ENCODE measurements at places on chromosomes 12 and 14. TPM values are rescaled to one million over a fixed set of nuclear protein-coding genes. Genes with fewer than 3 reads are reported as not detected.

DNA sequence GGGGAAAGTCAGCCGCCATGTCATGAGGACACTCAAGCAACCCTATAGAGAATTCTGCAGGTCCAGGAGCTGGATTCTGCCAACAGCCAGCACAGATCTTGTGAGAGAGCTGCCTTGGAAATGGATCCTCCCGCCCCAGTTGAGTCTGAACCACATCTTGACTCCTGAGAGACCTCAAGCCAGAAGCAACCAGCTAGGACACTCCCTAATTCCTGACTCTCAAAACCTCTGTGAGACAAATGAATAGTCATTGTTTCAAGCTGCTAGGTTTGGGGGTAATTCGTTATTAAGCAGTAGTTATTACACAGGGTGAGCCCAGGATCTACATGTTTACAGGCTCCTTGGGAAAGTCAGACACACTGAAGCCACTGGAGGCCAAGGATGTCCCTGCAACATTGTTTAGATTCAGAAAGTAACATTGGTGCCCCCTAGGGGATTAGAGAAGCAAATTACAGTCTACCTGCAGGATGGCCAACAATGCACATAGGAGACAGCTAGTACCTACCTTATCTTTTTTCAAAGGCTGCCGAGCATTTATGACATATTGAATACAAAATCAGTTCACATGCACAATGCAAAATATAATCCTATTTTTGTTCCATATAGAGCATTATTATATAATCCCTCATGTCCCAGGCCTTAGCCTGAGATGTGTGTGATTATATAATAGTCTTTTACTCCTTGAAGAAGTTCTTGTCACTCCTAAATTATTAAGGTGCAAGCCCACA, 57.9 kb upstream of the FICD start:
- DNase-seq: no peak
- H3K4me1 ChIP-seq: peaks cover 24% of the 10 kb centered on the region
- H3K36me3 ChIP-seq: no peaks in the 10 kb centered on the region

GRCh38 chr14:32710731-32711680, 227.7 kb upstream of the NPAS3 start:
- no peak overlapping the region for H3K27ac ChIP-seq
- no peaks in the 10 kb centered on the region for H3K27me3 ChIP-seq
- no peaks in the 10 kb centered on the region for H3K36me3 ChIP-seq
- H3K4me3 ChIP-seq: no peak overlapping the region
- no peak for DNase-seq
- peaks cover 10% of the 10 kb centered on the region for H3K4me1 ChIP-seq

- H3K4me3 ChIP-seq: no peak overlapping the region
- peaks cover 52% of the 10 kb centered on the region for H3K4me1 ChIP-seq
- no peaks in the 10 kb centered on the region for H3K27me3 ChIP-seq
- peak overlapping the region; percentile 93 for H3K27ac ChIP-seq
- no peaks in the 10 kb centered on the region for H3K36me3 ChIP-seq
Measured at GRCh38 chr14:89720741-89721729, 233.5 kb downstream of the EFCAB11 start.

The REP15 gene
- not detected for total RNA-seq

- H3K27me3 ChIP-seq: no peaks in the 10 kb centered on the region
- H3K27ac ChIP-seq: no peak overlapping the region
- H3K4me3 ChIP-seq: no peak overlapping the region
- no peaks in the 10 kb centered on the region for H3K36me3 ChIP-seq
- H3K4me1 ChIP-seq: peaks cover 21% of the 10 kb centered on the region
Measured at GRCh38 chr14:98018628-98019027, 1221.4 kb downstream of the VRK1 start.

DNA sequence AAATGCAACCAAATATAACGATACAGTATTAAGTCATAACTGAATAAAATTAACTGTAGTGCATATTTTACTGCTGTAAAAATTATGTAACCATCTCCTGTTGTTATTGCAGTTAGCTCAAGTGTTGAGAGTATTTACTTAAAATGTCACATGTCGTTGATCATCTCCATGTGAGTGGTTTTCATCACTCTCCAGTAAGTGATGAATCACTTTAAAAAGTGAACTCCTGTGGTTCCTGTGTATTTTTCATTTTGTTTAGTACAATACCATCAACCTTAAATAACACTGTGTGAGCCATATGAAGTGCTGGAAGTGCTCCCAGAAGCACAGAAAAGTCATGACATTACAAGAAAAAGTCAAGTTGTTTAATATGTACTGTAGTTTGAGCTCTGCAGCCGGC, 104.7 kb upstream of the SLCO1B1 start:
- no peak overlapping the region for H3K27ac ChIP-seq
- no peaks in the 10 kb centered on the region for H3K27me3 ChIP-seq
- H3K4me1 ChIP-seq: no peaks in the 10 kb centered on the region

GRCh38 chr14:37870170-37870569, 274.7 kb downstream of the TTC6 start:
- H3K27ac ChIP-seq: no peak overlapping the region
- peaks cover 24% of the 10 kb centered on the region for H3K4me1 ChIP-seq

DNA sequence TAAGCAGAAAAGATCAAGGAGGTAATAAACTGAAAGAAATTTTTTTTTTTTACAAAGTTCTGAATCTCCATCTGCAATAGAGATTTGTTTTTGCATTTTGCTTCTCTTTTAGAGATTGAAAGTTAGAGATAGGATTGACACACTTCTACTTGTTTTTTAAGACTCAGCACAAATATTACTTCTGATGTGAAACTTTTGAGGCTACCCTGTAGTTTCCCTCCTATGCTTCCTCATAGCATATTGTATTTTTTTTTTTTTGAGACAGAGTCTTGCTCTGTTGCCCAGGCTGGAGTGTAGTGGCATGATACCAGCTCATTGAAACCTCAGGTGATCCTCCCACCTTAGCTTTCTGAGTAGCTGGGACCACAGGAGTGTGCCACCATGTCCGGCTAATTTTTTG, 32.1 kb upstream of the SGPP1 start:
- no peak overlapping the region for H3K4me3 ChIP-seq
- H3K27ac ChIP-seq: no peak overlapping the region
- no peaks in the 10 kb centered on the region for H3K4me1 ChIP-seq

DNA sequence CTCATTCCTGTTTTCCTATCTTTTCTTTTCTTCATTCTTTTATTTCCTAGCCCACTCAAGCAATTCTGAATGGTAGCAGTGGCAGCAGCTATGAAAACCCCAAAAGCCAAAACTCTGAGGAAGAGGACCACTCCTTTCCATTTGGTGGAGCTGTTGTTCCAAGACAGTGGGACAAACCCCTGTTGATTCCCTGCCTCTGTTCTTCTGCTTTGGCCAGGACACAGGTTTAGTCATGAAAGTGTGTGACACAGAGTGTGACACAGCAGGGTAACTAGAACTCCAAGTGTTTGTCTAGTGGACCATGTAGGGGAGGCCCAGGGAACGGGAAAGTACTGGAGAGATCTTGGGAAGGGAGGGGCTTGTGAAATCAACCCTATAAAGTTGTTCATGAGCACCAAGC, 71.1 kb downstream of the PTCSC3 start:
- no peaks in the 10 kb centered on the region for H3K4me1 ChIP-seq
- H3K27ac ChIP-seq: no peak overlapping the region
- H3K4me3 ChIP-seq: no peak overlapping the region
- no peaks in the 10 kb centered on the region for H3K36me3 ChIP-seq
- H3K27me3 ChIP-seq: no peaks in the 10 kb centered on the region

The AVPR1A gene
- total RNA-seq: 0.24 TPM

DNA sequence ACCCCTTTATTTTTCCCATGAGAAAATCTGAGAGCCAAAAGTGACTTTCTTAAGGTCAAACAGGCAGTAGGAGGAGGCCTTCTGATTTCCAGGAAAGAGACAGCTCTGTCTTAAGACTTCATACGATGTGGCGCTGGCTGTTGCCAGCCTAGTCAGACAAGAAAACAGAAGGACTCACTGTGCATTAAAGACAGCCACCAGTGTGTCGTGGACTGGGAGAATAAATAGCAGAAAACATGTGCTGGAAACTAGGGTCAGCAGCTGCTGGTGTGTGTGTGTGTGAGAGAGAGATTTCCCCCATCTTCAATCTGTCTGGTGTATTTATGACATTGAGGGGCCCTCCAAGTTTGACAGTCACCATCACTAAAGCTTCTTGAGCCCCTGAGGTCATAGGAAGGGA, 708.6 kb upstream of the TMEM132C start:
- no peak overlapping the region for H3K4me3 ChIP-seq
- H3K27ac ChIP-seq: no peak overlapping the region
- no peaks in the 10 kb centered on the region for H3K27me3 ChIP-seq
- peaks cover 12% of the 10 kb centered on the region for H3K4me1 ChIP-seq
- no peak for DNase-seq

DNA sequence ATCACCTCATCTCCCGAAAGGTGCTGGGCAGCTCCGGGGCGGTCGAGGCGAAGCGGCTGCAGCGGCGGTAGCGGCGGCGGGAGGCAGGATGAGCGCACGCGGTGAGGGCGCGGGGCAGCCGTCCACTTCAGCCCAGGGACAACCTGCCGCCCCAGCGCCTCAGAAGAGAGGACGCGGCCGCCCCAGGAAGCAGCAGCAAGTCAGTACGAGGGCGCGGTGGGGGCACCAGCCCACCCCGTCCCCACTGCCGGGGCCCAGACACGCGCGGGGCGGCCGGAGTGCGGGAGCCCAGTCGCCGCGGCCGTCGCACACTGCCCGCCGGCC, 862 bp downstream of the HMGA2 start:
- H3K4me3 ChIP-seq: peak overlapping the region; percentile 82
- H3K27ac ChIP-seq: no peak overlapping the region
- peaks cover 46% of the 10 kb centered on the region for H3K4me1 ChIP-seq
- no peak for DNase-seq
- no peaks in the 10 kb centered on the region for H3K27me3 ChIP-seq
